ENCODE measurements at places on chromosomes 11 and 22.

GRCh38 chr22:39722501-39722900 lies 151.9 kb downstream of the CACNA1I start:
- DNase-seq = no peak

GRCh38 chr11:74476536-74476935 lies 9.2 kb upstream of the KCNE3 start:
- no peak for DNase-seq

DNA sequence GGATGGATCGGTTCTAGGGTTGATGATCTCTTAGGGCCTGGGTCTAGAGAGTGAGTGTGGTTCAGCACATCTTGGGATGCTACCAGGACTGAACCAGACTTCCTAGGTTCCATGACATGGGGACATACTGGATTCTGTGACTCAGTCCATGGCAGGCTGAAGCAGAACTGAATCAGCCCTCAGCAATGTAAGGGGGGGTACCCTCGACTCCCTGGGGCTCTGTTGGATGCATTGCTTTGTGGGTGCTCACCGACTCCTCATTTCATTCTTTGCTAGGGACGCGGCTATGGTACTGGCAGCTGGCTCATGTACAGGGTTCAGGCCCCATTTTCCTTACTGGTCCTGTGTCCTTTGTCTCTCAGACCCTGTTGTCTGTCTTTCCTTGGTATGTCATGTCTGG lies 733 bp upstream of the GRAMD1B start:
- no peak for DNase-seq

DNA sequence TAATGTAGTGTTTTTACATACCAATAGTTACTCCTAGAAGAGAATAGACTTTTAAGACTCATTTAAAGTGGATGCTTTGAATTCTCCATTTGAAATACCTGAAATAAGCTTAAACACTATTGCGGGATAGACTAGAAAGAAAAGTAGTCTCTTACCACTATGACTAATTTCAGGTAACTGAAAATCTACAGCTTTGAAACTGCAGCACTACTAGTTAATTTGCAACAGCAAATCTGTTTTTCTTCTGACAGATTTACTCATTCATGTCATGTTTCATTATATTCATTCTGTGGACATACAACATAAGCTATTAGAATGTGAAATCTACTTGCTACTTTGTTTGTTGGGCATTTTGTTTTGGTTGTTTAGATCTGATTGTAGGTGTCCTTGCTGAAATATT lies 153.6 kb downstream of the MAML2 start:
- DNase-seq = no peak

- DNase-seq = no peak
These were observed 26.3 kb downstream of the RPS6KA4 start for GRCh38 chr11:64384981-64385944.

DNA sequence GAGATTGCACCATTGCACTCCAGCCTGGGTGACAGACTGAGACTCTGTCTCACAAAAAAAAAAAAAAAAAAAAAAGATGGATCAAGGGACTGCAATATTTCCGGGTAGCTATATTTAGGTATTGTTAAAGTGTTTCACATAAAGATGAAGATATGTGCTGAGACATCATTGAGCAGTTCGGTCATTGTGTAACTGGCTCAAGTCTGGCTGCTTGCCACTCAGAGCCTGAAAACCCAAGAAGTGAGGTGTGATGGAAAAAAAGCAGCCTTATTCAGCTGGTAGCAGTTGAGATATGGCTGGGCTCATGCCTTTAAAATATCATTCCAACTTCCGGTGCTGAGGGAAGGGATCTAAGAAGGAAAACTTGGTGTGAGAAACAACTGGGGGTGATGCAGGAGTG lies 46.9 kb downstream of the LUZP2 start:
- DNase-seq = no peak

GRCh38 chr11:78037056-78037455 lies 14.0 kb upstream of the KCTD14 start:
- DNase-seq = no peak

DNA sequence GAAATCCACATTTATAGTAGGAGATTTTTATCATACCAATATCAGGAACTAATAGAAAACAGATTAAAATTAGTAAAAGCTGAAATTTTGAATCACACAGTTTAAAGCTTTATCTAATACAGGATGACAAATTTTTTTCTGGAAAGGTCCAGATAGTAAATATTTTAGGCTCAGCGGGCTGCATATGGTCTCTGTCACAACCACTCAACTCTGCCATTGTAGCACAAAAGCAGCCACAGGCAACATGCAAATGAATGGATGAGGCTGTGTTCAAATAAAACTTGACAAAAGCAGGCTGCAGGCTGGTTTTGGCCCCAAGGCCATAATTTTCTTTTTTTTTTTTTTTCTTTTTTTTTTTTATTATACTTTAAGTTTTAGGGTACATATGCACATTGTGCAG lies 108.2 kb upstream of the CCDC90B start:
- DNase-seq = no peak

GRCh38 chr11:66950112-66950535 lies 8.1 kb downstream of the PC start:
- no peak for DNase-seq

- no peak for DNase-seq
These were observed 456 bp downstream of the AAMDC start for GRCh38 chr11:77821349-77821851.

DNA sequence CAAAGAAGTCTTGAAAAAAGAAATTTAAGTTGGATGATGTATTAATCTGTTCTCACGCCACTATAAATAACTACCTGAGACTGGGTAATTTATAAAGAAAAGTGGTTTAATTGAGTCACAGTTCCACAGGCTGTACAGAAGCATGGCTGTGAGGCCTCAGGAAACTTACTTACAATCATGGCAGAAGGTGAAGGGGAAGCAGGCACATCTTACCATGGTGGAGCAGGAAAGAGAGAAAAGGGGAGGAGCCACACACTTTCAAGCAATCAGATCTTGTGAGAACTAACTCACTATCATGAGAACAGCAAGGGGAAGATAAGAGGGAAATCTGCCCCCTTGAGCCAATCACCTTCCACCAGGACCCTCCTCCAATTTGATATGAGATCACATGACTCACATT lies 65.7 kb upstream of the AMOTL1 start:
- no peak for DNase-seq

DNA sequence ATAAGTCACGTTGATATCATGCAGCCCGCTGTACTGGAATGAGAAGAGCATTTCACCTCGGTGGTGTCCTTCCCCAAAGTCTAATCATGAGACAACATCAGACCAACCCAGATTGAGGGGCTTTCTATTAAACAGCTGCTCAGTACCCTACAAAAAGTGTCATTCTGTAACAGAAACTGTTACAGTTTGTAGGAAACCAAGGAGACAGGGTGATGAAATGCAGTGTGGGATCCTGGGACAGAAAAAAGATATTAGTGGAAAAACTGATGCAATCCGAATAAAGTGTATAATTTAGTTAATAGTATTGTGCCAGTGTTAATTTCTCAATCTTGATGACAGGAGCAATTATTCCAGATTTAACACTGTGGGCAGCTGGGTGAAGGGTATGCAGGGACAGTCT lies 128.0 kb downstream of the MICAL2 start:
- DNase-seq = no peak

DNA sequence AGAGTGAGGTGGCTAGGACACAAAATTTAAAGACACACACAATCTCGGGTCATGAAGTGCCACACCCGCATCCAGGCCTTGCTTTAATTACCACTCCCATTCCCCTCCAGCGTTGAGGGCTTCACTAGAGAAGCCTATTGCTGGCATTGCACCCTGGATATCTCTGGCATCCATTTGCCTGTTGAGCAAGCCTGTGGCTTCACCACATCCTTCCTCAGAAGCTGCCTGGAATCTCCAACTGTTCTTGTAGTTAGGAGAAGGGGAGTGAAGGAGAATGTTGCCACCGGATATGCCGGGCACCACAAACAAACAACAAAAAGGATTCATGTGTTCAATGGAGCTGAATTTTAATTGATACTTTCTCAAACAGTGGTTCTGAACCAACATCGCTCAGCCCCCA lies 34.4 kb upstream of the RCN1 start:
- DNase-seq = no peak

- no peak for DNase-seq
These were observed 9.2 kb downstream of the CLDN5 start for GRCh38 chr22:19514831-19515565.

GRCh38 chr11:103637295-103637694 lies 399.1 kb upstream of the DDI1 start:
- DNase-seq = no peak

GRCh38 chr11:64536997-64537396 lies 54.0 kb upstream of the SLC22A12 start:
- no peak for DNase-seq

DNA sequence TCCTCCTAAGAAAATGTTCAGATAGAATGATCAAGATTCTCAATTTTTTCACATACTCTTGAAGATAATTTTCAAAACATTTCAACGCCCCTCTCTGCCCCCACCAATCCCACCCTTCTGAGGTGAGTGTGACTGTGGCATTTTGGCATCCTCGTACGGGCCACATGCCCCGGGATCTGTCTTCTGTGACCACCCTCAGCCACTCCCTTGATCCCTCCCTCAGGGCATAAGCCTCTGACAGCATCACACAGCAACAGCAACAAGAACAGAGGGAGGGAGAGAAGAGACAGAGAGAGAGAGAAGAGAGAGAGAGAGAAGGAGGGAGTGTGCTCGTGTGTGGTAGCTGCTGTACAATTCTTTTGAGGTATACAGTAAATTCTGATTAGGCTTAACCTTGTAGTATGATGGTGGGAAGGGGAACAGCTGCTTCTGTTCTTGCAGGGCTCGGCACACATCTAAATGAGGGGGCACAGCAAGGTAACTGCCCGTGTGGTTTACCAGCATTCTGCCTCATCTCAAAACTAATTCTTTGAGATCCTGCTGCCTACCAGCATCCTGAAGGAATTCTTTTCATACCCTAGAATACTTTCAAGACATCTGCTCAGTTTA lies 21.4 kb downstream of the SCUBE2 start:
- no peak for DNase-seq

DNA sequence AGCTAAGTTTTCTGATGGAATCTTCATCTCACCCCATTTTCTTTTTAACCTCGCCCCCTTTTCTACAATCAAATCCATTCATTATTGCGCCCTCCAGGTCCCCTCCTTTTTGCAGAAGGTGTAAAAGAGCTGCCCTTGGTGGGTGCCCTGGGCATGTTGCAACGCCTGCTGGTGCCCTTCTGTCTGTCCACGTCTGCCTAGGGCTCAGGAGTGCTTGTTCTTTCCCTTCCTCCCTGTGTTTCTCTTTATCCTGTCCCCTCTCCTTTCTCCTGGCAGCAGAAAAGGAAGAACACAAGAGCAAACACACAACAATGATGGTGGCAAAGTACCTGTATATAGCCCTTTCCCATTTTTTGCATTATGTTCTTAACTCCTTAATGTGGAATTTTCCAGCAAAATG lies 6.2 kb upstream of the TLCD5 start:
- no peak for DNase-seq
